ENCODE measurements at places on chromosomes 3 and 15. TPM values are rescaled to one million over a fixed set of nuclear protein-coding genes. Genes with fewer than 3 reads are reported as not detected.

The SEC11A gene
- total RNA-seq: 146 TPM

GRCh38 chr15:75739791-75740190 lies 27.1 kb upstream of the CSPG4 start:
- DNase-seq: no peak

DNA sequence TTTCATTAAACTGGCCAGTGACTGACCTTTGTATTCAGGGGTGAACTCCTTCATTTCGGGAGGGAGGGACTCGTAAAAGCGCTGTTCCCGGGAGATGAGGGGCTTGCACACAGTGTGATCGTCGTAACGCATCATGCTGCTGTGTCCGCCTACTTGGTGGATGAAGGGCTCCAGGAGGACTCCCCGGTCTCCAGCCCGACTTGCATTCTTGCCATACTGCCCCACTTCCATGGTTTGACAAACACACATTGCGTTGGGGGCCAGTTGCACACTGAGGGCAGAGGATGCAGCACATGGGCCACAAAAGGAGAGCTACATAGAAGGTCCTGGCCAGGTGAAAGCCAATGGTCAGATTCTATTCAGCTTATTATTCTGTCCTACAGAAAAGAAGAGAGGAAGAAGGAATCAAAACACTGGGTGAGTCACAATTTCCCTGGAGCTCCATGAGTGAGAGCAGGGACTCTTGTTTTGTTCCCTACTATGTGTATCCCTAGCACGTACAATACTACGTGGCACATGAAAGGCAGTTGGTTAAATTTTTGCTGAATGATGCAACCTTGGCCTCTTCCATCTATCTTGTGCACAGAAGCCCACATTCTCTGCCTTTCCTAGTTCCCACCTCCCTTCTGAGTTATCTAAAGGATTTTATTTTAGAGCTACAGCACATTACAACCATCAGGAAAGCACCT lies 24.2 kb upstream of the GMPPB start:
- DNase-seq: peak; percentile 67

DNA sequence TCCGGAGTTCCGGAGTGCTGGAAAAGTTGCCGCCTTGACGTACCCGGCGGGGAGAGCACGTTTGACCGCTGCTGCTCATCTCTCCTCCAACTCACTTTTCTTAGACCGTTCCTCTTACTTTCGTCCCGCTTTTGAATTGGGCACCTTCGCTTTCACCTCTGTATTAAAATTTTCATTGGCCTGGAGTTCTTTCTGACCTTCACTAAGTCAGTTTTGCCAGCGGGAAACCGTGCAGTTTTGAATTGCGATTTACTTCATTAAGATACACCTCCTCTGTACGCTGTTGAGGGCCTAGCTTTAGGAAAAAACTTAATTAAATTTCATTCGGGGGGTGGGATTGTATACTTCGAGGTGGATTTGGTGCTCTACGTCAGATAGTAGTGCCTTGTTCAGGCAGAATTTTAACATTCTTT lies 1.3 kb downstream of the GMPS start:
- no peak for DNase-seq

GRCh38 chr3:133866141-133866540 lies 29.5 kb downstream of the RAB6B start:
- DNase-seq: no peak

DNA sequence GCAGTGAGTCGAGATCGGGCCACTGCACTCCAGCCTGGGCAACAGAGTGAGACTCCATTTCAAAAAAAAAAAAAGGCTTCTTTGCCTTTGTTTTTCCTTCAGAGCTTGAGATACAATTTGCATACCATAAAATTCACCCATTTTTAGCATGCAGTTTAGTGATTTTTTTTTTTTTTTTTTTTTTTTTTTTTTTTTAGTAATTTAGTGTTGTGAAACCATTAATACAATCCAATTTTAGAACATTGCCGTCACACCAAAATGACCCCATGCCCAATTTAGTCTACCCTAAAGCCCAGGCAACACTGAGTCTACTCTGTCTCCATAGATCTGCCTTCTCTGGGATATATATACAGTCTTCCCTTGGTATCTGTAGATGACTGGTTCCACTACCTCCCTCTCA lies 61.1 kb downstream of the USP50 start:
- no peak for DNase-seq

DNA sequence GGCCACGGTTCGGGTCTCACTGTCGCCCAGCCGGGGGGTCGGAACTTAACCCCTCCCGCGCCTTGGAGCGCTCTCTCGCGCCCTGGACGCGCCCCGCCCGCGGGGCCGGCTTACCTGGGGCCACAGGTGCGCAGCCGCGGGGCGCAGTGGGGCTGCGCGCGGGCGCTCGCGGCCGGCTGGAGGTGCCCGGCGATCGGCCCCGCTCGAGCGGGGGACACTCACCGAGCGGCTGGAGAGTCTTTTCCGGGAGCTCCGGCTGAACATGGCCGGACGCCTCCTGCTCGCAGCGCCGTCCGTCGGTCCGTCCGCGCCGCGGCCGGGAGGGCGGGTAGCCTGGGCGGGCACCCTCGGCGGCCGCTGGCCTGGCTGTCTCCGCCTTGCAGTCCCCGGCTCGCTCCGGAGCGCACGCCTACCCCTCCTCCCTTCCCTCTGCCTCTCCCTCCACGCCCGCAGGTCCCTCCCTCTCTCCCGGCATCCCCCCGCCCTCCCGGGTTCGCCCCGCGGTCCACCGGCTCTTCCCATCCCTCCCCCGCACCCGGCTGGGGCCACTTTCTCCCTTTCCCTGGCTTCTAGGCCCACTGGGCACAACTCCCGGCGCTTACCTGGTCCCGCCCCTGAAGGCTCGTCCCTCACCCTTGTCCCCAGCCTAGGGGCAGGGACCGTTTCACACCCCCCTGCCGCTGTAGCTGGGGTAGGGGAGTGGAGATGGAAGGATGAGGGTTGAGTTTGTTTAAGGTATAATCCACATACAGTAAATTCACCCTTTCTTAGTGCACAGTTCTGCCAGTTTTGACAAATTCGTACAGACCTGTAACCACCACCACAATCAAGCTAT lies 220.1 kb upstream of the PRICKLE2 start:
- DNase-seq: no peak

Measured in mammary epithelial cell (primary cell).